ENCODE measurements at places on chromosomes 5 and 9.

DNA sequence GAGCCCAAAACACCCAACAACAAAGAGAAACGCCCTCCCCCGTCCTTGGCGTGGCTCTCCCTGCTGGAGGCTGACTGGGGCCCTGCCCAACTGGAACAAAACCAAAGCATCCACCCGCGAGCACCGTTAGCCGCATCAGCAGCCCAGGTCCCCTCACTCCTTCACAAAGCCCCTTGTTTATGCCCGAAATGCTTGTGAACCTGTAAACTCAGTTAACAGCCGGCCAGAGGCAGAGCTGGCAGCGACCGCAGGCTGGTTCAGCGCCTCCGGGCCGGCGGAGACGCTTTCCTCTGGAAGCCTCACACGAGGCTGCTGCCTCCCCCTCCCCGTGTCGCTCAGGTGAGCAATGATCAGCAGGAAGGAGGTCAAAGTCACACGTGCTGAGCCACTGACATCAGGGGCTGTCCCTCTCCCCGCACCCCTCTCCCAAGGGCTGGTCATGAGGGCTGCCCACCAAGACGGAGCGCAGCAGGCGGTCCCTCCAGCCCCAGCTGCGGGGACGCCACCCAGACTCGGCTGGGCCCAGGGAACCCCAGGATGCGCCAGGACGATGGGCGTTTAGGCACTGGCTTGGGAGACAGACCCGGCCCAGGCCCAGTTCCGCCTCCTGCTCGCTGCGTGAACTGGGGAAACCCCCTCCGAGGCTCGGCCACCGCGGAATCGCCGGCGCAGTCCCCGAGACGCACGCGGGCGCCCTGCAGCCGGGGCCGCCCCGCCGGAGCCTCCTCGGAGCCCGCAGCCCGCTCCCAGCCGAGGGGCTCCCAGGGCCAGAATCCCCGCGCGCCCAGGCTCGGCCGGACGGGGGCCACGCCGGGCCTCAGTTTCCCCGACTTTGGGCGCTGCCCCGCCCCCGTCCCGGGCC lies 563 bp downstream of the SNAPC4 start:
- DNase-seq = peak; percentile 46

DNA sequence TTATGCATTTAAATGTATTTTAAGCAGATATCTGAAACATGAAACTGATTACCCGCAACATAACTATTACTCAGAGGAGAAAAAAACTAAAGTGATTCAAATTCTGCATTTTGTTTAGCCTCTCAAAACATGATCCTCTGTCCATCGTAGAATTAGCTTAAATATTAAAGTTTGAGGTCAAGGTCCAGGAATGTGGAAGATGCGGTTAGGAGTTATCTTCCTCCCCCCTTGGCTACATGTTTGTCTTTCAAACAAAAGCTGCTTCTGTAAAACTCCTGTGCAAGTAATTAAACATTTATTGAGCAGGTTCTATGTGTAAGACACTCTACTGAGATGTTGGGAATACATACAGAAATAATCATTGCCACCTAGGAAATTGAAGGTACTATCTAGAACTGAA lies 175.0 kb upstream of the ISL1 start:
- DNase-seq = no peak

- no peak for DNase-seq
Observed at GRCh38 chr5:156589104-156589945, 260.8 kb upstream of the PPP1R2B start.

DNA sequence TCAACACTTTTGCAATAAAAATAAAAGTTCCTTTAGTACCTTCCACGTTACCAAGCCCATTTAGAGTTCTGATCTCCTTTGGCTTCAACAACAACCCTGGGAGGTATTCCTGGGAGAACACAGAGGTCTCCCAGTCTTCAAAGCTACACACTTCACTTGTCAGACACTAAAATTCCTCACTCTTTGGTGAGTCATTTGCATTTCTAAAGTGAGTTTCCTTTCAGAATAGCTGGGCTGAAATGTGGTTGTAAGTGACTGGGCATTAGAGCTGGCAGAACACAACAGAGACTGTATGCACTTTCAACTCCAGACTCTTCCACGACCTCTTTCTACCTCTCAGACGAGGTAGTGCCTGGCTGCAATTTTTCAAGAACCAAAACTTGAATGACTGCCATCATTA lies 11.5 kb upstream of the F2RL1 start:
- DNase-seq = no peak

- no peak for DNase-seq
Observed at GRCh38 chr9:117097761-117098160, 317.1 kb downstream of the ASTN2 start.

DNA sequence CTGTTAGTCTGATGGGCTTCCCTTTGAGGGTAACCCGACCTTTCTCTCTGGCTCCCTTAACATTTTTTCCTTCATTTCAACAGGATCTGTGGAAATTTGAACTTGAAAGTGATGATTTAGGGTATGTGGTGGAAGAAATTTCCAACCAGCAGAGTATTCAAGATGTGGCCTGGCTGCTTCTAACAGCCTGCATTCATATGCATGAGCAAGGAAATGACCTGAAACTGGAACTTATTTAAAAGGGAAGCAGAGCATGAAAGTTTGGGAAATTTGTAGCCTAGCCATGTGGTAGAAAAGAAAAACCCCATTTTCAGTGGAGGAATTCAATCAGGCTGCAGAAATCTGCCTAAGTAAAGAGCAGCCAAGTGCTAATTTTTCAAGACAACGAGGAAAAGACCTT lies 41.7 kb downstream of the UNC13B start:
- DNase-seq = no peak

GRCh38 chr9:6655036-6655435 lies 9.5 kb upstream of the GLDC start:
- no peak for DNase-seq

DNA sequence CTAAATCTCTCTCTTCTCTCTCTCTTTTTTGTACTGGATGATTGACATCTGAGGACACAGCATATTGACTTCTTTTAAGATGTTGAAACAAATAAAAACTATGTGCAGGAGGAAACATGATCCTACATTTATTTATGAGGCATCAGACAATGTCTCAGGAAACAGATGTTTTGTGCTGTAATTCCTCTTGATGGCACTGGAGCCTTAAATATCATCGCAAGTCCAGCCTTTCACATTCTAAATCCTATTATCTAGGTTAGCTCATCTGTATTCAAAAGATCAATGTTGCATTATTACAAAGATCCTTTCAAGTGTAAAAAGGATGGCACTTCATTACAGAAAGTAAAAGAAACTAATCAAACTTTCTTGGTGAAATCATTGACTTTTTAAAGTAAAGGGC lies 63.9 kb downstream of the MAT2B start:
- DNase-seq = no peak

DNA sequence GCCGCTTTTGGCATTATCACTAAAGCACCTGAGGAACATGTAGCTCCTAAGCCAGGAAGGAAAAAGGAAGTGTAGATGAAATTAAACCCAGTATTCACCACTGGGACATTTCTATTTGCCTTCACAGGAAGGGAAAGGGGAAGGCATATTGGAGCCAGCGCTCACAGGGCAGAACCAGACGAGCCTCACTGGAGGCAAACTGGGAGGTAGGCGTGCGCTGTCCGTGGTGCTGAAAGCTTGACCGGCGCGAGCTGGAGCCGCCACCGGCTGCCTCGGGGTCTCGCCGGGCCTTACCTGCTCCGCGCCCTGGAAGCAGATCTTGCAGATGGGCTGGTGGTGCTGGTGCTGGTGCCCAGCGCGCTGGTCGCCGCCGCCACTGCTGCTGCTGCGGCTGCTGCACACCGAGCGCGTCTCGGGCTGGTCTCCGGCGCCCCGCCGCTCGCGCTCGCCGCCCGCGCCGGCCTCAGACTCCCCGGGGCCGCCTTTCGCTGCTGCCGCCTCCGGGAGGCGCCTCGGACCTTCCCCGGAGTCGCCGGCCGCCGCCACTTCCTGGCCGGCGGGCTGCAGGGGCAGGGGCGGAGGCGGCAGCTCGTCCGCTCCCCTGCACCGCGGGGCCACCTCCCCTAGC lies 732 bp downstream of the MARCHF11 start:
- DNase-seq = peak; percentile 11

GRCh38 chr5:118176146-118176545 lies 812.2 kb downstream of the DTWD2 start:
- no peak for DNase-seq

GRCh38 chr9:87498046-87498810 lies 561 bp downstream of the DAPK1 start:
- no peak for DNase-seq

DNA sequence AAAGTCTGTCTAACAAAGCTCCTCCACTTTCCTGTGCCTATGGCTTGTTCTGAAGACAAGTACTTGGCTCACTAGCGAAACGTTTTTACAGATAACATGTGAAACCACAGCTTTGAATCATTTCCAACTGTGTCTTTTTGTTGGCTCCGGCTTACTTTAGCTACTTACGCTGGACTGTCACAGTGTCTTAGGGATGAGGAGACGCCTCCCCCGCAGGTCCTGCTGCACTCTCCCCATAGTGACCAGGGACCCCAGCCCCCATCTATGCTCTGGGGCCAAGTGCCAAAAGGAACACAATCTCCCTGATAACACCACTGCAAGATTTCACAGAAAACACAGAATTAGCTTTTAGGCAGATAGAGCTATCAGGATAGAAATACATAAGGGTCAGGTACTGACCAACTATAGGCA lies 219.1 kb downstream of the ADAMTS6 start:
- no peak for DNase-seq

GRCh38 chr9:86135371-86135770 lies 36.0 kb upstream of the GOLM1 start:
- DNase-seq = no peak

DNA sequence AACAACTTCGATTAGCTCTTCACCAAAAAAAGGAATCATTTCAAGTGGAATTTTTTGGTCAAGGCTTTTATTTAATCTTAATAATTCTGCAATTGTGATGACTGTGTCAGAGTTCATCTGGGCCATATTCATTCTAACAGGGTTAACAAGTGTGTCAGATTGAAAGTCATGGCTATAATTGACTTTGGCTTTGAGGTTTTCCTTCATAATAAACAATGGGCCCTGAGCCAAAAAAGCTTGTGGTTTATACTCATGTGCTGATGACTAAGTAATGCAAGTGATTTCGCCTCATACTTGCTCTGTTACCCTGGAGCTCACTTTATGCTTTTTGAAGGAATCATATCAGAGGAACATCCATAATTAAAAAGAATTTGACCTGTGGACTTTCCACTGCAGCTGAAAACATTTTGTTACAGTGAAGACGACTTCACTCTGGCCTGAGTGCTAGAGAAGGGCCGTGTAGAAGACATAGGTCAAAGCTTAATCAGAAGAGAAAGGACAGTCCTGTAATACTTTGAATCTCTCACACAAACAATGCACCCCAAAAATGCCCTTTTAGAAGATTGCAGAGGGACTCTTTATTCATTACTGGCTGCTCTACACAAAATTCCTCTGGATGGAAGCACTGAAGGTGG lies 101.7 kb downstream of the GDNF start:
- DNase-seq = peak; percentile 6

- DNase-seq = no peak
Observed at GRCh38 chr9:134233022-134233421, 68.7 kb upstream of the RNU6ATAC start.

DNA sequence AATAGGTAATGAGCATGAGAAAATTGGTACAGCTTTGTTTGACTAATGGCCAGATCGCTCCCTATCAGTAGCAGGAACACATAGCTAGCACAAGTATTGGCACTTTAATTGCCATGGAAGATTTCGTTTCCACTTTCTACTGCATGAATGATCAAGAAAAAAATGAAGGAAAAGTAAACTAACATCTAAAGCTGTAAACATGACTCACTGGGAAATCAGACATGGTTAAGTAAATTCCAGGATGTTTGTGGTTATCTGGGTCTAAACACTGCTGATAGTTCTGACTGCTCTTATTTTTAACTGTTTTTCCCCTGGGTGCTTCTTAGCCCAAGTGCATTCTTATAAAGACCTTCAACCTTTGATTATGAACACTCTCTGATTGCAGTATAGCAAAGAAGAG lies 388.9 kb downstream of the NR2F1-AS1 start:
- DNase-seq = no peak

GRCh38 chr9:24832307-24832706 lies 286.6 kb upstream of the IZUMO3 start:
- DNase-seq = no peak

DNA sequence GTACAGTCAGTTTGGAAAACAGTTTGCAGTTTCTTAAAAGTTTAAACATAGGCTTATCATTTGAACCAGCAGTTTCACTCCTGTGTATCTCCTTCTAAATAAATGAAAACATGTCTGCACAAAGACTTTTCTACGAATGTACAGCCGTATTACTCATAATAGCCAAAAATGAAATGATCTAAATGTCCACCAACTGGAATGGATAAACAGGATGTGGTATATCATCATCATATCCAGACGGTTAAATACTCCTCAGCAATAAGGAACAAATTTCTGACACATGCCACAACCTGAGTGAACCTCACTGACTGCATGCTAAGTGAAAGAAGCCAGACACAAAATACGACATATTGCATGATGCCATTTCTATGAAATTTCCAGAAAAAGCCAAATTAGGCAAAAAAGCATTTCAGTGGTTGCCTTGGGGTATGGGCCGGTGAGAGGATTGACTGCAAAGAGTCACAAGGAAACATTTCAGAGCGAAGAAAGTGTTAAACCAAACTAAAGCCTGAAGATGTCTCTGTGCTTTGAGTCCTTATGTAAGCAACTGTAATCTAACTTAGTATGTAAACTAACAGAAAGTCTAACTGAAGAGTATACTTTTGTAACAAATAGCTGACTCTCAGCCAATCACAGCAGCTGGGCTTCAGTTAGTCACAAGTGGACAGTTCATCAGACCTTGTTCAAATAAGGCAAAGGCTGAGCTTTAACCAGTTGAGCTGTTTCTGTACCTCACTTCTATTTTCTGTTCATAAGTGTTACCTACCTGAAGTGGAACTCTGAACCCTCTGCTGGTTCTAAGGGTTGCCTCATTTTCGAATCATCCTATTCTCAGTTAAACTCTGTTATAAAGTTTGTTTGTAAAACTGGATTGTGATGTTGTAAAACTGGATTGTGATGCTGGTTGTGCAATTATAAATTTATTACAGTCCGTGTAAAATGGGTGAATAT lies 65.2 kb downstream of the TRIO start:
- no peak for DNase-seq

GRCh38 chr5:57442080-57442839 lies 40.4 kb downstream of the ACTBL2 start:
- DNase-seq = no peak

GRCh38 chr5:111255169-111255568 lies 31.0 kb downstream of the CAMK4 start:
- DNase-seq = no peak

- no peak for DNase-seq
Observed at GRCh38 chr5:58056546-58056945, 403.3 kb downstream of the PLK2 start.

DNA sequence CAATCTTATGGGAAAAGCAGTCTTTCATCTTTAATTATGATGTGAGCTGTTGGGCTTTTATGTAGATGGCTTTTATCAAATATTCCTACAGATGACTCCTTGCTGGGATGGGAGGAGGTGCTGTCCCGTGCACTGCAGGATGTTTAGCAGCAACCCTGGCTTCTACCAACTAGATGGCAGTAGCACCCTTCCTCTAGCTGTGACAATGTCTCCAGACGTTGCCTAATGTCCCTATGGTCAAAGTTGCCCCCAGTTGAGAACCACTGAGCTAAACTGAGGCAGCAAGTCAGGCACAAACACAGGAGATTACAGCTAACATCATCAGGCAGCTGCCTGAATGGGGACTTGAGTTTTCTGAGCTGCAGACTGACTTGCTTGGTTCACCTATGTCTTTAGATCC lies 401.9 kb upstream of the PDE4D start:
- no peak for DNase-seq

Measured in CD4-positive, alpha-beta T cell treated with Interleukin-6 for 4 hours (primary cell).